Activated naive CD4-positive, alpha-beta T cell (primary cell): ENCODE measurements at places on chromosomes 12 and 14.

DNA sequence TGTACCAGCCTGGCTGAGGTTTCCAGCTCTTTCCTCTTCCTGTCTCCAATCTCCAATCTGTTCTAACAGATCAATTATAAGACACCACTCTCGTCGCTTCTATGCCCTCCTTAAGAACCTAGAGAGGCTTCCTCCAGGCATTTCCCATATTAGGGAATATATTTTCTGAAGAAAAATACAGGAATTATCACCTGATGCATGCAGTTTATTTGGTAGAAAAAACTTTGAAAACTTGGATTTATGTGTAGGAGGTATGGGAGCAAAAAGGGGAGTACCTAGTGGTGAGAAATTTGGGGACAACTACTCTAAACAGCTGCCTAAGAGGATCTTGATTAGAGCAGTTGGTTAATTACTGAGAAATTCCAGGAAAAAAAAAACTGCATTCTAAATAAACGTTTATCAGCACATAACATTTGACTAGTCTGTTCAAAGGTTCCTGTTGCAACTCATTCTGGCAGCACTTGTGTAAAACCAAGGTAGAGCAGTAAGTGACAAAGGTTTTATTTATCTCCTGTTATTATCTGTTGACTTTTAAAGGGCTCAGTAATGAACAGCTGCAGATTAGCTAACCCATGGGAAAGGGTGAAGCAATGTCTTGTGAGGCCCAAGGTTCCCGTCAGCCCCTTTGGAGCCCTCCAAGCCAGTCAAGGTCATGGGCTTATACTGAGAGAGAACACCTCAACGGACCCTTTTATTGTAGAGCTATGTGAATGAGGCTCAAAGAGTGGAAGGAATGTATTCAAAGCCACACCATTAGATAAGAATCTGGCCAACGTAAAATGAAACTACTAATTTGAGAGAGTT, 36.4 kb upstream of the NR1H4 start:
- no peak for DNase-seq

DNA sequence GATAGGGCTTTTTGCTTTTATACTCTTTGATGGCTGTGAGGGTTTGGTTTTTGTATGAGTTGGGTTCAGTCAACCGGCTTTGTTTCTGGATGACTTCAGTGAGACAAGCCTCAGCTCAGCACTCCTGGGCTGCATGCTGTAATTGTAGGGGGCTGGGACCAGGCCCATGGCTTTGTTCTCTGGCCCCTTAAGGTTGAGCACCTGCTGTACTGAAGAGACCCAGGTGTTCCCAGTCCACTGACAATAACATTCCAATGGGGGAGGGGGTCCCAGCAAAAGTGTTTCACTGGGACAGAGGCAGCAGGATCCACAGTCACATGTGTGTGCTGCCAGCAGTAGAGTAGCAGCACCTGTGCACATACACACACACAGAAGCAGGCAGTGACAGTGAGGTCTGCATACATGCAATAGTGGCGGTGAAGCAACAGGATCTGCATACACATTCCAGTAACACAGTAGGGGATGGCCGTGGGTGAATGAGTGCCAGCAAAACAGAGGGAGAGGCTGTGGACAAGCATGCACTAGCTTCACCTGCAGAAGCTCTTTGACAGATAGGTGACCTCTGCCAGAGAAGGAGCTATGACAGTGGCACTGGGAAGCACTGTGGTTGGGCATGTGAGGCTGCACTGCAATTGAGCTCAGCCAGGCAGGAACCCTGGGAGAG, 240.4 kb downstream of the ASCL1 start:
- DNase-seq = no peak

DNA sequence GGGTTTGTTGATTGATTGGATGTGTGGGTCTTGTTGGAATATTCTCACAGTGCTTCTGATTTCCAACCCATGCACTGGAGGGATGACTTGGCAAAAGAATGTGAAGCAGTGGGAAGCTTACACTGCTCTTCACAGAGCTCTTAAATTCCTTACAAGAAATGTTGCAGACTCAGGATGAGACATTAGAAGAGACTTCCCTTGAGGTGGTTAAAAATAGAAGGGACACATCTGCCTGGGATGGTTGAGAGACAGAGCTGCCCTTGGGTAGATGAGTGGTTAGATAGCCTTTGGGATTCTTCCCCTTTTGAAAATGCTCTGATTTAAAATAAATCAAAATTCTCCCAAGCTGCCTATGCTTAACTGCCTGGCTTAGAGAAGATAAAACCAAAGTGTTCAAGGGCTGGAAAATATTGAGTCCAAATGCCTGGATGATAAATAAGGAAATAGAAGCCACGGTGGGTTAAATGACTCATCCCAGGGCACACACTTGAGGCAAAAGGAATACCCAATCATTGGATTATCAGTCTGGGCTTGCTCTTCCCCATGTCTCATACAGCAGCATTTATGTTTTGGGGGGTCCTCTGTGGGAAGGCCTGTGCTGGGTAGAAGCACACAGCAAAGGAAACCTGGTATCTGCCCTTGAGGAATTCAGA, 264.3 kb downstream of the AKAP6 start:
- DNase-seq = no peak

GRCh38 chr14:55760789-55761566, 181.0 kb downstream of the KTN1 start:
- no peak for DNase-seq

DNA sequence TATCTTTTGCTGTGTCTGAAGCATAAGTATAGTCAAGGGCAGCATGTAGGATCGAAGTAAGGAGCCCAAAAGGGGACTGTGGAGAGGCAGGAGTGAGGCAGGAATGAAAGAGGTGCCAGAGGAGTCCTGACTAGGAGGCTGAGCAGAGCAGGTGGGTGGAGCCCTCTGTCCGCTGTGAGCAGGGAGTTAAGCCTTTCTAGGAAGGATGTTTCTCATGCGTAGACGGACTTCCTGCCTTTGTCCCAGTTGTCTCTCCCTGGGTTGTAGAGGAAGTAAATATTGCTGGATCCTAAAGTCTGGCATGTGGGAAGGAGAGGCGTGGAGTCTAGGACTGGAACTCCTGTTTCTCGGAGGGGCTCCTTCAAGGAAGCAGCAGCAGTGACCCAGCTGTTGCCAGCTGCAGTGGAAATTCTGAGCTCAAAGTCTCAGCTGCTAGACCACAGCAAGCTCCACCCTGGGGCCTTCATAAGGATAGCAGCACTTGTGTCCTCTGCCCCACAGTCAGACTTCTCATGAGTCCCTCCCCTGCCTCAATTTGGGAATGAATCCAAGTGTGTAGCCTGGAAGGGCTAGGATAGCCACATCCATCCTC, 44.0 kb downstream of the RBMS2 start:
- no peak for DNase-seq

GRCh38 chr12:20004952-20005351, 363.4 kb upstream of the PDE3A start:
- no peak for DNase-seq

GRCh38 chr14:100557658-100558057, 29.6 kb downstream of the BEGAIN start:
- DNase-seq = no peak

- no peak for DNase-seq
These were observed 133.2 kb downstream of the SCARB1 start for GRCh38 chr12:124730455-124730932.

DNA sequence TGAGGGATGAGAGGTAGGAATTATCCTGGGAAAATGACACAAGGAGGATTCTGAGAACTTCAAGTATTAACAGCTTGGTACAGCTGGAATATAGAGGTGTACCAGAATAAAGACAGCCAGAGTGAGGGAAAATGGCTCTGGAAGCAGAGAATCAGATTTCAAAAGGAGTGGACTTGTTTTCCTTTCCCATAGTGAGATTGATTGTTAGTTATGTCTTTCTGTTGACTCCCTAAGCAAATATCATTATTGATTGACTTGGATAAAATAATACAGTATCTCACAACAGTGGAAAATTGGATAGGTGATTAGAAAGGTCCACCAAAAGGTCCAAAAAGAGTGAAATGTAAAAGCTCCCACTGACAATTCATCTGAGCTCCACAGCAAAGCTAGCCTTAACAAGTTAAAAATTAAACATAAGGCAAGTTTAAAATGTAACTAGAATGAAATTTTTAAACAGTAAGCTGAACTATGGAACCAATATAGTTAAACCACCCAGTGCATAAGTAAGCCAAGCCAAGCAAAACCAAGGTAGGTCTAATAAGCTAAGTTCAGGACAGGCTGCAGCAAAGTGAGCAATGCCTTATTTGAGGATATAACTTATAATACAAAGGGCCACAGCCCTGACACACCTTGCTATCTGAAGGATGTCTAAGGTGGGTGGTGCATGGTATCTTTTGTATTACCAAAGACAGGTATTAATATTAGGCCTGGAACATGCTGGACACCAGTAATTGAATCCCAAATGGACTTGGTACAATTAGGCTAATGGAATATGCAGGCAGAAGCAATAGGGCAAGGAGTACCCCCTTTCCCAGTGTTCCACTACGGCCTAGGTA, 21.8 kb downstream of the ENTPD5 start:
- no peak for DNase-seq

- no peak for DNase-seq
These were observed 17.7 kb downstream of the SLC4A8 start for GRCh38 chr12:51442324-51442723.

DNA sequence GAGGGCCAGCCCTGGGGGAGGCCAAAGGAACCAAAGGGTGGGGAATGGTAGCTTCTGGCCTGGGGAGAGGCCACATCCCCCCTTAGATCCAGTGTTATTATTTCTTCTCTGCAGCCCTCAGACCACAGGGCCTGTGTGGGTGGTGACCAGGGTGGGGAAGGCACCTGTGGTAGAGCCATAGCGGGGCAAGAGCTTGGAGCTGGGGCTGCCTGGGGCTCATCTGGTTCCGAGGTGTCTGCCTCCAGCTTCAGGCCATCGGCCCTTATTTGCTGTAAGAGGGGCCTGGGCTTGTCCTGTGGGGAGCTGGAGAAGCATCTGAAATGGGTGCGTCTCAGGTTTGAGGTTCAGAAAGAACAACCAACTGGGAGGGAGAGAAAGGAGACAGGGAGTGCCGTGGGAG, 2.1 kb upstream of the B3GNT4 start:
- DNase-seq = no peak

DNA sequence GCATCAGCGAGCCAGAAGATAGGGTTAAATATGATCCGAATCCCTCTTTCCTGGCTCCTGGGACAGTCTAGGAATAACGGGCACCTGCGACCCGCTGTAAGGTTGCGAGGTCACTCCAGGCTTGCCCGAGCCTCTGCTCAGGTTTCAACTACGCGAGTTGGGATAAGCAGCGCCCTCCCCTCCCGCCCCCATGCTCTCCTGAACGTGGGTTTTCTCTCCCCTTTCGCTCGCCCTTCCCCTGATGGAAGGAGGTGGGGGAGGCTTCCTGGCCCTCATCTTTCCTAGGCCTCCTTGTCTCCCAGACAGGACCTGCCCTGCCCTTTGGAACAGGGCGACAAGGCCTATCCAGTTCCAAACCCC, 753 bp upstream of the ATP5MC2 start:
- no peak for DNase-seq

- DNase-seq = peak; percentile 48
These were observed 20.5 kb upstream of the ITPR2 start for GRCh38 chr12:26853303-26854030.

DNA sequence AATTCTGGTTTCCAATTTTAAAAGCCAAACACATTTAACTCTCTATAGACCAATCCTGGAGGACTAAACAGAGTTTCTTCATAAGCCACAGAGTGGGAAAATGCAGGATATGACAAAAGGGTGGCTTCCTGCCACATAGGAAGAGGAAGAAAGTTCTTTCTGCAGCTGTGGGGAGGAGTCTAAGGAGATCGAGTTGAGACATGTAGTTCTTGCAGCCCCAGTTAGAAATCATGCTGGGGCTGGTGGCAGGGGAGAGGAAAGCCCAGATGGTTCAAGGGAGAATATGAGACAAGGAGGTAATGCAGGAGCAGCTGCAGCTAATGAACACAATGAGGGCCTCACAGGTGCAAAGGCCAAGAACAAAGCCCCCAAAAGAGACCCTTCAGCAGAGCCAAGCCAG, 85.0 kb upstream of the ARID2 start:
- no peak for DNase-seq

GRCh38 chr14:87690076-87690613, 302.8 kb downstream of the GALC start:
- DNase-seq = no peak

DNA sequence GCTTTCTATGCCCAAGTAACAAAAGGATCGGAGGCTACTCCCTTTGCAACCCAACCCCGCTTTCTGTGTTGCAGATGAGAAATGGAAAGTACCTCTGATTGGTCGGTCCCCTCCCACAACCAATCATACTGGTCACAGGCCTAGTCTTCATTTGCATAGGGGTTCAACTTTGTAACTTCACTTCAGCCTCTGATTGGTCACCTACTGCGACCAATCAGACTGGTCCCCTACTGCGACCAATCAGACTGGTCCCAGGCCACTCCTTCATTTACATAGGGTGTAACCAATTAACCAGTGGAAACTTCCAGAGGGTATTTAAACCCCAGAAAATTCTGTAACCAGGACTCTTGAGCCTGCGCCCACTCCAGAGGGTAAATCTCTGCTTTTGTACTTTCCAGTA, 906.4 kb upstream of the TMEM132C start:
- DNase-seq = no peak

DNA sequence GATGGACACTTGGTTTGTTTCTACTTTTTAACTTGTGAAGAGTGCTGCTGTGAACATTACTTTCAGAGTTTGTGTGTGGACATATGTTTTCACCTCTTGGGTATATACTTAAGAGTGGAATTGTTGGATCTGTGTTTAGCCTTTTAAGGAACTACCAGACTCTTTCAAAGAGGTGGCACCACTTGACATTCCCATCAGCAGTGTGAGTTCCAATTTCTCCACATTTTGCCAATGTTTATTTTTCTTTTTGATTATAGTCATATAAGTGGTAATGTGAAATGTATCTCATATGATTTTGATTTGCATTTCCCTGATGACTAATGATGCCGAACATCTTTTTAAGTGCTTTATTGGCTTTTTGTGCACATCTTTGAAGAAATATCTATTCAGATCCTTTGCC, 44.8 kb downstream of the ARHGAP5 start:
- no peak for DNase-seq

DNA sequence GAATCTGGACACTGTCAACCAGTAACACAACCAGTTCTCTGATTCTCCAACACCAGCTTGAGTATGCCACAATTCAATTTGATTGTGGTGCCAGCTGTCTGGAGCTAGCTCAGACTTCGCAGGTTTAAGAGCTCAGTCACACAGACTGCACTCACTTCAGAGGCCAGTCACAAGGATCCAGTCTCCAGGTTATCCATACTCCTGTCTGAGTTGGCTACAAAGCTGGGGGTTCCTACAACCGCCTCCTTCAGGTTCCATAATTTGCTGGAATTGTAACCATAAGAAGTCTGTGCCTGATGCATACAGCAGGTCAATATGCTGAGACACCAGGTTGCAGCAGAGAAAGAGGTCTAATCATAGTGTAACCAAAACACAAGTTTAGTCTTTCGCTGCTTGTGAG, 70.5 kb upstream of the CPSF6 start:
- no peak for DNase-seq

- no peak for DNase-seq
These were observed 1541.9 kb downstream of the AACS start for GRCh38 chr12:126607157-126607556.

- no peak for DNase-seq
These were observed 704 bp downstream of the ATP2B1 start for GRCh38 chr12:89707703-89708564.

DNA sequence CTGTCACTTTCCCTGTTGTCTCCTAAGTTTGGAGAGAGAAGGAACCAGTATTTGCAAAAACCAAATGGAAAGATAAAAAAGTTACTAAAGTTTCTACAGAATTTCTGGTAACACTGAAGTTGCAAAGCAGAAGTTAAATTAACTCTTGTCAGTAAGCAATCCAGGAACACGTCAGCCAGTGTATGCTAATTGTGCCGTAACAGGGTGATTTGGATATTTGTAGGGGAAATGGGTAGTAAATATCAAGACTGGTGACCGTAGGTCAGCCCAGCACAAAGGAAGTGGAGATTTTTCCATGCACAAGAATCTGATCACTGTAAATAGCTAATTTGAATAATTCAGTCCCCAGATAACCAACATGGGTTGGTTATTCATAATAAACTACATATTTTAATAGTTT, 2.3 kb downstream of the CDKN1B start:
- DNase-seq = no peak
